ENCODE measurements at places on chromosomes 4 and X.

- DNase-seq: no peak
Measured at GRCh38 chr4:184476695-184477094, 2.3 kb upstream of the IRF2 start.

DNA sequence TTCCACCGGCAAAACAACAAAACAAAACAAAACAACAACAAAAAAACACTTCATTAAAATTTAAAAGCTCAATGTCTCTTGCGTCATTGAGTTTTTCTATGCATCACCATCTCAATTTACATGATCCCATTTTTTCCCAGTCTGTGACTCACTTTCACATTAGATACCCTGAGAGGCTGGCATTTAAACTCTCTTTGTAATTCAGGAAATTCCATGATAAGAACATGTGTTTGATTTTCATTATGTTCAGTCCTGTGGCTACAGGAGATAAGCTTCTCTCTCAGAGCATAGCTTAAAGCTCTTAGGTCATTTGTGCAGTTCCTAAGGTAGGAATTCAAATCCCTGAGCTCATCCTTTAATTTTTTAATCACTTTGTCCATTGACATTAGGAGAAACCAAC, 104.6 kb downstream of the NBDY start:
- DNase-seq: no peak

- DNase-seq: no peak
Measured at GRCh38 chr4:105569057-105569865, 16.8 kb downstream of the ARHGEF38 start.

- no peak for DNase-seq
Measured at GRCh38 chr4:117135634-117136354, 50.4 kb upstream of the TRAM1L1 start.

DNA sequence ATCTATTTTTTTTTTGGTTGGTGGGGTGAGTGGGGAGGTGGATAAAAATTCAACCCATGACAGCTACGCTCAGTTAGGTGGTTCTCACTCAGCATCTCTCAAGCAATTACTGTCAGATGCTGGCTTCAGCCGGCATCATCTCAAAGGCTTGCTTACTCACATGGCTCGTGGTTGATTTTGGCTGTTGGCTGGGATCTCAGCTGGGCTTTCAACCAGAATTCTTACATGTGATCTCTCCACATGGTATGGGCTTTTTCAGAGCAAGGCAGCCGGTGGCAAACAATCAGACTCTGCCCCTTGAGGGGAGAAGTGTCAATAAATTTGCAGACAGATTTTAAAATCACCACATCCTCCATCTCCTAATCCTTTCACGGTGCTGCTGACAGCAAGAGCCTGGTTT, 47.2 kb downstream of the SLC34A2 start:
- DNase-seq: no peak

Measured in mesothelial cell of epicardium (in vitro differentiated cells).